ENCODE measurements at places on chromosomes 4 and X.

DNA sequence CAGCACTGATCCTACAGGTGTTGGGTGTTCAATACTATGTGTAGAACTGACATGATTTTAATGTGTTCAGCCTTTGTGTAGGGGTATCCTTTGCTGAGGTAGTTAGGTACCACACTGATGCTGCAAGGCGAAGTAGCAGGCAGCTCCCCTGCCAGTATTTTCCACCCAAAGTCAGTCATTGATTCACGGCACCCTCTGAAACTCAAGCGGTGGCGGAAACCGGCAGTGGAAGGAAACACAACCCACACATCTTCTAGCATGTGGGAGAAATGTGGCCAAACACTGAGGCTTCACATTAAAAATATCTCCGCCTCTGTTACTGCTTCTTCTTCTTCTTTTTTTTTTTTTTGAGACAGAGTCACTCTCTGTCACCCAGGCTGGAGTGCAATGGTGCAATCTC, 126.3 kb downstream of the AASDH start:
- DNase-seq, result no peak

GRCh38 chrX:20118065-20118824, 1.5 kb upstream of the MAP7D2 start:
- no peak for DNase-seq

DNA sequence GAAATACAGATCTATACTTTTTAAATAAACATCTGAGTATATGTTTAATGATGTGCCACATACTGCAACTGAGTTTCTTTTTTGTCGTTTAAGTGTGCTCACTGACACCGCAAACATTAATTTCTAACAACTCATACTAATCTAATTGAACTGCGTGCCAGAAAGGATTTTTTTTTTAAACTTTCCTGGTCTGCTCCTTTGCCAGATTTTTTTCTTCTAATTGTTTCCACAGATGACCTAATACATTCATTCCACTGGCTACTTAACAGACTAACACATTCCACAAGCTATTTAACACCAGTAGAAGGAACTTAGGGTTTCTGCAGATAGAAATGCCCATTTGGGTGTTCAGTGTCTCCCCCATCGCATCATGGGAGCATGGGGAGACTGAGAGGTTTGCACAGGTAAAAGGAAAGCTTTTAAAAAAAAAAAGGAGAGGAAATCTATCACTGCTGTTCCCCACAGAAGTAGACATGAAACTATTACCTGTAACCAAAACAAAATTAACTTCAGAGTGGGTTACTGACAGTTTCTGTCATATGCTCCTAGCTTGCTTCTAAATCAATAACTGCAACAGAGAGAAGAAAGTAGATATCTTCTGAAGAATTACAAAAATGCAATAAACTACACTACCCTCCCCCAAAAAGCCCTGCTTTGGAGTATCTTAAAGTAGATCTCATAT, 31.6 kb downstream of the SH3KBP1 start:
- DNase-seq, result no peak

- peak; percentile 33 for DNase-seq
Observed at GRCh38 chr4:40763228-40763716, 13.5 kb downstream of the NSUN7 start.

DNA sequence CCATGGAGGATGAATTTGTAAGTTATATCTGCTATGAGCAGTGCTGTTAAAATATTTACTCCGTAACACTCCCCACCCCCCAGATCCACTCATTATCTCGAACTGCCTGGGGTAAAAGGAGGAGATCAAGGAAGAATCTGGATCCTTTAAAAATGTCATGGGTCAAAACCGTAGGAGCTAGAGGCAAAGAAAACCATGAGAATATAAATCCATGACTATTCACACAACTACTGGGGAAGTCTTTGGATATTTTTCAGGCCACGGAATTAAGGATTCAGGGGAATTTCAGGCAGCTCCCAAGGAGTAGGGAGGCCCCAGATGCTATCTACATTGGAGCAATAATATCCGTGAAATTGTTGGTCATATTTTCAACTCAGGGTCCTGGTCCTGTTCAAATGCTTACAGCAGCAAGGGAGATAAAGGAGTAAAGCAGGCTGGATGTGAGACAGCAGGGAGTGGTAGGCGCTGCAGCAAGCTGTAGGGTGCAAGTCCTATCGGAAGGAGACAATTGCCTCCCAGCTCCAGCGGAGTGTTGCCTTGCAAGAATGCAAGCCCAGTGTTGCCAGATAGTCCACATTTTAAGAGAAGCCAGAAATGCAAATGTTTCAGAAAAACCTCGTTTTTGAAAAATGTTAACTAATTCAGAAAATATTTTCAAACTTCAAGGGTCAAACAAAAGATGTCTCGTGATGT, 116.2 kb upstream of the KIT start:
- no peak for DNase-seq

GRCh38 chrX:94908171-94908570, 1234.2 kb downstream of the FAM133A start:
- no peak for DNase-seq

GRCh38 chr4:4401036-4401435, 14.1 kb downstream of the NSG1 start:
- no peak for DNase-seq

DNA sequence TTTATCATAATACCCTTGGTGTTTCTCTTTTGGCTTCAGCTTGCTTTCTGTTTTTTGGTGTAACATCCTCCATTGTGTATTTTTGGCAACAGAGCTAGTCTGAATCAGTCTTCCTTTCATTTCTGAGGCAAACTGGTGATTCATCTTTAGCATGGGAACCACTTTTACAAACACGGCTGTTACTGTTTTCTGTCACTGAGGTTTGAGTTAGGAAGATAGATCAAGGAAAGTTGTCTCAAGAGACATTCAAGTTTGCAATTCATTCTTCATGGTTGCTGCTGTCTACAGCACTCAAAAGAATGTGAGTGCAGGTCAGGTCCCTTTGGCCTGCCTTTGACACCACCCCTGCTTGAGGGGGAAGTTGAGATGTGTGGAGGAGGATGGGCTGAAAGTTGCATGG, 36.3 kb downstream of the IL21 start:
- DNase-seq, result peak; percentile 84

DNA sequence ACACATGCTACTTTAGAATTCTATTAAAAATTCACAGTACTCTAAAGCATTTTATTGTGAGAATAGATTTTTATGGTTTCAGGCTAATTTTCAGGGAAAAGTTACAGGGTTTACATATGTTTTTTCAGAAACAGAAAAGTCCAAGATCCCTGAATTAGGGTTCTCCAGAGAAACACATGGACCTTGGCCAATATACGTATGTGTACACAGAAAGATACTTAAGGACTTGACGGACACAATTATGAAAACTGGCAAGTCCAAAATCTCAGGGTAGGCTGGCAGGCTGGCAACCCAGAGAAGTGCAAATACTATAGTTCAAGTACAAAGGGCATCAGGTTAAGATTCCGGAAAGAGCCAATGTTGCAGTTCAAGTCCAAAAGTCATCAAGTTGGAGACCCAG, 1897.8 kb upstream of the PCDH10 start:
- no peak for DNase-seq

DNA sequence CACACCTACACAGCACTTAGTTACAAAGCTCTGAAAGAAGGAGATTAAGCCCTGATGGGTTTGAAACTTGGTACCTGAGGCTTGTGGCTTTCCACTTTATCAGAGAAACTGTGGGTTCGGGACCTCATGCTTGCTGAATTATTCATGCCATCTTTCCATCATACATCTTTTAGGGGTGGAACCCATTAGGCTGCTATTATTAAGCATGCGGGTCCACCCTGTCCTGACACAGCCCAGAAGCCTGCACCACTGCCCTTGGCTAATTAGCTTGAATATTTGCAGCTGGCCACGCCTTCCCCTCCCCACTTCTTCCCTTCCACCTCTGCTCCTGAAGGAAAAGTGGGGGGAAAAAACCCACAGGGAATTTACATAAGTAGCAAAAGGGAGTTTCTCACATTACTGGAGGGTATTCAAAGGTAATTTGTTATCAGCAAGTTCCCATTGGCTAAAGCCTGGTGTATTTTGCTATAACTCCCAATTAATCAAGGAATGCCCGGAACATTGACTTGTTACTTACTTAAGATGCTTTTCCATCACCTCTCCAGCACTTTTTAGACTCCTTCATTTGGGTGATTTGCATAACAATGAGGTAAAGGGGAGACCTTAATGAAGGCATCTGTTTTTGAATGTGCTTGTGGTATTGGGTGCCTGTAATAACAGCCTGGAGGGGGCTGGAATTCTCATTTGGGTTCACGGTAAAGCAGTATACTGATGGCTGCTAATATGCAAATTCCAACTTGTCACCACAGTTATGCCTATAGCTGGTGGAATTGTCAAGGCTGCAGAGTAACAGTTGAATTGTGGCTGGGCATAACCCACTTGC, 231.7 kb upstream of the GATB start:
- no peak for DNase-seq

DNA sequence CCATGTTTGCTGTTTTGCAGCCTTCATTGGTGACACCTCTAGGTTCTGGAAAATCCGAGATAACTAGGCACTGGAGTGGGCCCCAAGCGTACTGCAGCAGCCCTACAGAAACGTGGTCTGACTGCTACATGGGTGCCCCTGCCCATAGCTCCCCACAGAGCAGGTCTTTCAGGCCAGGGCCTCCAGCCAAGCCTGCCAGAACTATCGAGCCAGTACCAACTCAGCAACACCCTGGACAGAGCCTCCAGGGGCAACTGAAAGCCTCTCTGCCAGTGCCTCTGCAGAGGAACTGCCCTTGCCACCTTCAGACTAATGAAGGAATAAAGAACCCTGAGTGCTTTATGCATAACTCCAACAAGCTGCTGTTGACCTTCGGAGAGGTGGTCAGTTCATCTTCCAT, 111.1 kb upstream of the PPP3CA start:
- no peak for DNase-seq

DNA sequence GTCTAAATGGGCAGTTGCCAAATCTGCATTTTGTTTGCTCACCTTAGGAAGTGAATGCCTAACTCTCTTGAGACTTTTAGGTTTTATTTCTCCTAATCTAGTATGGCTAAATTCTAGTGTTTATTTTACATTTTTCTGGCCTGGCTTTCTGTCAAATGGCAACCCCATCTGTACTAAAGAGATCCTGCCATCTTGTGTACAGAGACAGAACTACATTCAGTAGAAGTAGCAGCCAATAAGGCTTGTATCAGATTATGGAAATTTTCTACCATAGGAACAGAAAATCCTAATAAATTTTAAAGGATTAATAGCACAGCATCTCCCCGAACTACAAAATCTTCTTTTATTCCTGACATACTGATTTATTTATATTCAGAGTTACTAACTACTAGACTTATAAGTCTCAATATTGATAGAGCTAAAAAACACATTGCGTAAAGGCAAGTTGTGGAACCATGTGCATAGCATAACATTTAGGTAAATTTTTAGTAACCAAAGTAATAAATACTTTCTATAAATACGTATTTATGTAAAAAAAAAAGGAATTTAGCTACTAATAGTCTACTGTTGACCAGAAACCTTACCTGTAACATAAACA, 45.5 kb downstream of the TMEM144 start:
- peak; percentile 44 for DNase-seq

- no peak for DNase-seq
Observed at GRCh38 chr4:125956276-125956675, 641.5 kb downstream of the FAT4 start.

- no peak for DNase-seq
Observed at GRCh38 chrX:153928846-153929245, 2.8 kb upstream of the ARHGAP4 start.

GRCh38 chr4:47567511-47567910, 82.4 kb downstream of the ATP10D start:
- DNase-seq, result no peak

DNA sequence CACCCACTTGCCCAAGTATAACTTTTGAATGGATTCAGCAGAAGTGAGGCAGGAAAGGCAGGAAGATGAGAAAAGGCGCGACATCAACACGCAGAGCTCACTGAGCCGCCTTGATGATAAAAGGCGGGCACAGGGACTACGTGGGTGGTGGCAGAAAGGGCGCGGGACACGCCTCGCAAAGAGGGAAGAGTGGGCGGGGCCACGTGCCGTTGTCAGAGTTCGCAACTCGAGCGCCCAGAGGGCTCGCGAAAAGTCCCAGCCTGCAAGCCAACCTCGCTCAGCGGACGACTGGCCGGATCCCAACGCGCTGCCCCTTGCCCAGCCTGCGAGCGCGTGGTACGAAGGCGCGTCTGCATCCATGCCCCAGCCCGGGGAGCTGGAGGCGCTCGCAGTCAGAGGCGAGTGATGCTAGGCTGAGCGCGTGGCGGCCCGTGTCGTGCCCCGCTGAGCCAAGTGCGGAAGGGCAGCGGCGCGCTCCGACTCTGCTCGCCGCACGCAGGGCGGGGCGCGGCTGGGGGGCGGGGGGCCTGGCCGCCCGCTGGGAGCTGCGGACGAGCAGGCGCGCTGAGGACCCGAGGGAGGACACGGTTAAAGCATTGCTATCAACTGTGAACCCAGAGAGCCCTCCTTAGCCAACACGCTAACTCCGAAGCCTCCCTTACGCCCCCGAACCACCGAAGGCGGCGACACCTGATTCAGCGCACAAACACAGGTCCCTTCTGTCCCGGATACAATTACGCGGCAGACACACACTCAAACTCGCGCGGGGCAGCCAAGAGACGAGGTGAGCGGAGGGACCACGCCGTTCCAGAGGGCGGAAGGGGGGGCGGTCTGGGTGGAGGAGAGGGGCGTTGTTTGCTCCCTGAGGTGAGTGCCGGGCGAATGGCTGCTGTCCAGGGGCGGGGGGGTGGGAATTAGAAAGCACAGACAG, at the start of gene UGT8:
TSS of gene UGT8 (plus strand) at position 617 of the 931 bp plus-strand sequence. CDS start 24,074 bp downstream, outside the sequence.
- DNase-seq, result no peak

DNA sequence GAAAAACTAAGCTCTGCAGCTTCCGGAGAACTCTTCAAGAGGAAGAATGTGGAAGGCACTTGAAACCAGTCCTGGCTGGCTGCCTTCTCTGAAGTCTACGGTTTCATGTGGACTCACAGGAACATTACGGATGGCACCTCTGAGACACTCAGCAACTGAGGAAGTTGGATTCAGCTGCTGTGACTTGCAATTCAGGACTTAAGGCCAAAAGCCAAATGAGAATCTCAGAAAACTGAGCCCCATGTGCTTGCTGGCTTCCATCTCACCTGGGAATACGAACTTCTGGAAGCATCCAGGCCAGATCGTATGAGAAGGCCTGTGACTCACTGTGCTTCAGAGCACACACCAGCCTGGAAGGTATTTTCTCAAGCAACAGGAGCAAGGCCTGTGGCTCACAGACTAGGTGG, 107.8 kb upstream of the GPC4 start:
- peak; percentile 25 for DNase-seq

- DNase-seq, result no peak
Observed at GRCh38 chr4:113077575-113077974, 28.1 kb downstream of the ANK2 start.

DNA sequence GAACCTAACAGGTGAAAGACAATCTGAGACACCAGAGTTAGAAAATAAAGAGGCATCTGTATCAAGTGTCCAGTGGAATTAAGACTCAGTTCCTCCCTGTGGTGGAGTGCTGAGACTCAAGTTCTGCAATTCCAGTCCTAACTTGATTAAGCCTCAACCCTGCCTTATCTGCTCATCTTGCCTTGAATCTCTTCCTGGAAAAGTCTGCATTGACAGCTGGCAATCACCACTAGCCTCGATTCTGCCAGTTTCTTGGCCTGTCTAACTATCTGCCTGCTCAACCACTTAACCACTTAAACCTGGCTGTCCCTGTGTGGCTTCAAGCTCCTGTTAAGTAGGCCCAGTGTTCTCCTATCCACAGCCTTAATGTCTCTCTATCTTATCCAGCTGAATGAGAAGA, 22.4 kb upstream of the NEIL3 start:
- DNase-seq, result no peak
